Activated T-helper 2 cell treated with anti-CD3 and anti-CD28 coated beads, Interferon-gamma antibody, Interleukin-2, Interleukin-4, amounts not matched to agents 10 μg/mL and 5 μg/mL and 100 μg/mL, durations not matched to agents 14 hours and 24 hours and 36 hours (primary cell): ENCODE measurements at places on chromosomes 5 and 9. TPM values are rescaled to one million over a fixed set of nuclear protein-coding genes. Genes with fewer than 3 reads are reported as not detected.

- DNase-seq, result no peak
These were observed 55.8 kb downstream of the GNAQ start for GRCh38 chr9:77975806-77976205.

DNA sequence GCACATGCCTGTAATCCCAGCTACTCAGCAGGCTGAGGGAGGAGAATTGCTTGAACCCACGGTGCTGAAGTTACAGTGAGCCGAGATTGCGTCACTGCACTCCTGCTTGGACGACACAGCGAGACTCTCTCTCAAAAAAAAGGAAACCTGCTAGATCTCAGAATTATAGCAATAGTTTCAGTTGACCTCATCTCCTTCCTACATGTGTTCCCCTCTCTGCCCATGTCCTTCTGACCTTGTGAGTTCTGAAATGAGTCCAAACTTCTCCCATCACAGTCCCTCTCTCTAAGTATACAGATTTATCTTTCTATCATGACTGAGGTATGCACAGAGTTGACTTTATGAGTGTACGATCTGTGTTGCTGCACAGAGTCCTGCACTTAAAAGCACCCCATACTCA, 44.6 kb upstream of the SHOC1 start:
- DNase-seq, result no peak

DNA sequence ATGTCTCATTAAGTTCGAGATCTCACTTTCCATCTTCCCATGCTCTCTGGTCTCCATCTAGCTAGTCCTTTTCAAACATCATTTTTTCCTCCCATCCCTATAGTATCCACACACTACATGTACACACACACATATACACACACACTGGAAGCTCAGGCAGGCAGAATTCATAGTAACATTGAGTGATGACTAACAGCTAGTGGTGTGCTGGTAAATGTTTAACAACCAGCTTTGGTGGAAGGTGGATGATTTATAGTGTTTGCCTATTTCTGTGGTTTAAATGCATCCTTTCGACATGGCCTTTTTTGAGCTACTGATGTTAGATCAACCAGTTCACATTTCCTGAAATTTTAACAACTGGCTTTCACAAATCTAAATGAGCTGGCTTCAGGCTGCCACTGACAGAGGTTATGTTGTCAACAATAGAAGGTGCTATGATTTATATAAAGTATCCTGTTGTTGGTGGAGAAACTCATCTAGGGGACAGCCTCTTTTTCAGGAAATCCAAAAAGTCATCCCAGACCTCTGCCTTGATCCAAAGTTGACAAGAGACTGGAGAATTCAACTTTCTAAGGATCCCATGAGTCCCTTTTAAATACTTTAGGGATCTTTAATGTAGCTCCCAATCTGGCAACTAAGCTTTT, 117.8 kb downstream of the CCDC192 start:
- DNase-seq, result no peak

DNA sequence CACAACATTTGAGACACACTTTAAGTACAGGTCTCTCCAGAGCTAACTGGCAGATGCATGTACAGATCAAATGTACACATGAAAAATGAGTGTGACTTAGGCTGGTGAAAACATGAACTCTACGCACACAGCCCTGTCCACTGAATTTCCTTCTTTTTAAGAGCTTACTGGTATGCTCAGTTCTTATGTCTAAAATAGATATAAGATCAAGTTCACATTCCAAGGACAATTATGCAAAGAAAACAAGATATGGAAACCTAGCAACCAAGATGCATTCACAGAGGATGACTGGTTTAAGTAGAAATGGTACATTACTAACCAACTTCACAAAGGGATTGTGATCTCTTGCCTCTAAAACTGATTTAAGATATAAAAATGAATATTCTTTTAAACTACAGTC, 56.7 kb downstream of the TLE1 start:
- DNase-seq, result no peak

Gene FCN2
- not detected in 2 replicates for total RNA-seq

Gene LHX3
- not detected in 2 replicates for total RNA-seq

Gene ANXA2R
- 2.1 and 2.5 TPM in 2 replicates for total RNA-seq

DNA sequence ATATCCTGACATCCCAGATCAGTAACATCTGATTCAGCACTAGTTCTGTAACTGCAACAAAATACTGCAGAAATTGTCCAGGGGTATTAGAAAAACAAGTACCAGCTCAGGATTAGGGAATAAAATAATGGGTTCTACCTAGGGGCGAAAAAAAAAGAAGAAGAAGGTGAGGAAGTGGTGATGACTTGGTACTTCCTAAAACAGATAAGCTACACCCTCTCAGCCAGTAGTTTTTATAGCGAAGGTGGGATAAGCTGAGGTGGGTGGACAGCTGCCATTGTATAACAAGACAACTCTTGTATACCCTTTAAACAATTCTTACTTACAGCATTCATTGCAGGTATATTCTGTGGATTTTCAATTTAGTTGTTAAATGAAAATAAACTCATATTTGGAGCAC, 19.1 kb downstream of the RAPGEF6 start:
- no peak for DNase-seq

Gene PCDHA11
- total RNA-seq, result not detected in 2 replicates

DNA sequence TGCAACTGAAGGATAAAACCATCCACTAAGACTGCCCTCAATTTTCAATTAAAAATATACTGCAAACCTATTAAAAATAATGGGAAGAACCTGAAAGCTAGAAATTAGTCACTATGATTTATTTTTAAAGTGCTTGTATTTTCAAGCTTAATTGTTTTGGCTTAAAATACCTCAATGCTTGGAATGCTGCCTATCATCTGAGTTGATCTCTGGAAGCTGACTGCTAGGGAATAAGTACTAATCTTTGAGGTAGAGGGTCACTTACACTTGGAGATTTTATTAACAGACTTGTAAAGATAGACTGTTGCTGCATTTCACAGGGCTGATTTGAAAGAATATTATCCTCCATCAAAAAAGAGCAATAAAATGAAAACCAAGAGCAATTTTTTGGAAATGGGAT, 6.2 kb downstream of the PCSK1 start:
- DNase-seq, result no peak

Gene HCN1
- not detected in 2 replicates for total RNA-seq

- no peak for DNase-seq
These were observed 9.2 kb upstream of the ERAP1 start for GRCh38 chr5:96816991-96817390.

Gene IFNA2
- total RNA-seq, result not detected in 2 replicates

Gene PRRC2B
- 150 and 174 TPM in 2 replicates for total RNA-seq

DNA sequence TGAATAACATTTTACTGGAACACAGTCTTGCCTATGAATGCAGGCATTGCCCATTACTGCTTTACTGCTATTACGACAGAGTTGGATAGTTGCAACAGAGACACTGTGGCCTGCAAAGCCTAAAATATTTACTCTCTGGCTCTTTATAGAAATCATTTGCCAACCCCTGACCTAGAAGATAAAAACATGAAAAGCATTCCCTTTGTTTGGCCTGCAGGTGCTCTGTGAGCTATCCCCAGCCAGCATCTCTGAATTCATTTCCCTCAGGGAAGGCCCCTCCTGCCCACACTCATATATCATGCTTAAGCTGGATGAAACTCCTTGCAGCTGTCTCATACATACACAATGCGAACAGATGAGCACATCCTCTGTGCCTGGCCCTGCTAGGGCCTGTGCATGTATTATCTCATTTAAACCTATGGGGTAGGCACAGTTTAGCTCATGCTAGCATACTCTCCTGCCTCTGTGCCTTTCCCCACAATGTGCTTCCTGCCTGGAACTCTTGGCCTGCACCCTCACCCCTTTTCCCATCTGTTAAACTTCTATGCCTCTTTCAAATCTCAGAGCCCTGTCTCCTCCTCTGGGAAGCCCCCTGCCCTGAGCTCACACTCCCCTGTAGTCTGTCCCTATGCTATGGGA, 193.1 kb downstream of the PAX5 start:
- DNase-seq, result no peak

DNA sequence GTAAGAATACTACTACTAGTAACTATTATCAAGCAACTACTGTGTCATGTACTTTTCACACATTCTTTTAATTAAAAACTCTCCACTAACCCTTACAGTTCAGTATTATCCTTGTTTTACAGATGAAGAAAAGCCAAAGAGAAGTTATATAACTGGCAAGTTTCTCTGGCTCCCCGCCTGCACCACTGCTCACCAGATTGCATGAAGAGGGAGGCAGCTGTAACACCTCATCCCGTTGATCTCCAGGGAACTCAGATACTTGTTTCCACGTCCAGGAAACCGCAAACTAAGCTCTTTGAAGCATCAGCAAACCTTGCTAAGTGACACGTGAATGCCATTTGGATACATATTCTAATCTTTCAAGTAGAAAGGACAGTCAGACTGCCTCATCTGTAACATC, 70.3 kb downstream of the RIGI start:
- no peak for DNase-seq

DNA sequence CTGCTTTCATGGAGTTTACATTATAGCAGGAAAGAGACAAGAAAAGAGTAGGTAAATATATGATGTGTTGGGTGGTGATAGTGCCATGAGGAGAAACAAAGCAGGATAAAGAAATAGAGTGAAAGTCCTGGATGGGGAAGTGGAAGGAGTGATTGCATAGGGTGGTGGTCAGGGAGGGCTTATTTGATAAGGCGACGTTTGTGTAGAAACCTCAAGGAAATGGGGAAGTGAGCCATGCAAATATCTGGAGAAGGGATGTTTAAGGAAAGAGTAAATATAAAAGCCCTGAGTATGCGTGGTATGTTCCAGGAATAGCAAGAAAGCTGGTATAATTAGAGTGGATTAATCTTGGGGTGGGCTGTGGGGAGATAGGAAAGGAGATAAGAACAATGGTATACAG, 134.7 kb upstream of the SV2C start:
- DNase-seq, result no peak

DNA sequence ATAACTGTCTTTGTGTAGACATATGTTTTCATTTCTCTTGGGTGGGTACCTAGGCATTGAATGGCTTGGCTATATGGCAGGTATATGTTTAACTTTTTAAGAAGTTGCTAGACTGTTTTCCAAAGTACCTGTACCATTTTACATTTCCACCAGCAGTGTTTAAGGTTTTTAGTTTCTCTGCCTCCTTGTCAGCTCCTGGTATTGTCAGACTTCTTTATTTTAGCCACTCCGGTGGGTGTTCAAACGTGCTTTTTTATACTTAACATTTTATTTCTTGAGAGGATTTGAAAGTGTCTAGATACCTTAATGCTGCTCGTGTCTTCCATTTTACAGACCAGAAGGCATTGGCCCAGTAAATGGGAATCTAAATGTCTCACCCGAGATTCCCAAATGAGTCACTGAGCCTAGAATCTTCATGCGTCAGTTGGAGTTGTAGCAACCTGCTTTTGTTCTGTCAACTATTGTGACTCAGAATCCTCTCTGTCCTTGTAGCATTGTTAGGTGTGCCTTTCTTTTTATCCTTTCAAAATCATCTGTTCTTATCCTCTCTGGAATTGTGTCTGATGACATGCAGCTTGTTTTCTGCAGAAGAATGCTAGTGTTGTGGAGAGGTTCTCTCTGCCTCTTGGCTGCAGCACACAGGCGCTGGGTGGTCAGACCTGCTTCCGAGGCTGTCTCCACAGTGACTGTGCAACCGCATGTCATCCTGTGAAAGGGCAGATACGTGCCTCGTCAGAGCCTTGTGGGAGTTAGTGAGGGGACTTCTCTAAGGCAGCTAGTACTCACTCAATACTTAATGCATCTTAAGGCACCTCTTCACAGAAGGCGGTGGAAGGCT, 291.8 kb downstream of the AOPEP start:
- DNase-seq, result no peak

Gene GBGT1
- total RNA-seq, result 6.8 and 7.4 TPM in 2 replicates

GRCh38 chr5:180494510-180495181, 467 bp downstream of the CNOT6 start:
- peak; percentile 41 for DNase-seq

- DNase-seq, result no peak
These were observed 120.7 kb upstream of the MVB12B start for GRCh38 chr9:126205845-126206498.

Gene NEUROG1
- total RNA-seq, result not detected in 2 replicates

- DNase-seq, result no peak
These were observed 37.1 kb downstream of the FBXW11 start for GRCh38 chr5:171969288-171969880.

Gene TEX48
- total RNA-seq, result 0.41 and 0.68 TPM in 2 replicates

Gene PCDHA9
- total RNA-seq, result not detected in 2 replicates

DNA sequence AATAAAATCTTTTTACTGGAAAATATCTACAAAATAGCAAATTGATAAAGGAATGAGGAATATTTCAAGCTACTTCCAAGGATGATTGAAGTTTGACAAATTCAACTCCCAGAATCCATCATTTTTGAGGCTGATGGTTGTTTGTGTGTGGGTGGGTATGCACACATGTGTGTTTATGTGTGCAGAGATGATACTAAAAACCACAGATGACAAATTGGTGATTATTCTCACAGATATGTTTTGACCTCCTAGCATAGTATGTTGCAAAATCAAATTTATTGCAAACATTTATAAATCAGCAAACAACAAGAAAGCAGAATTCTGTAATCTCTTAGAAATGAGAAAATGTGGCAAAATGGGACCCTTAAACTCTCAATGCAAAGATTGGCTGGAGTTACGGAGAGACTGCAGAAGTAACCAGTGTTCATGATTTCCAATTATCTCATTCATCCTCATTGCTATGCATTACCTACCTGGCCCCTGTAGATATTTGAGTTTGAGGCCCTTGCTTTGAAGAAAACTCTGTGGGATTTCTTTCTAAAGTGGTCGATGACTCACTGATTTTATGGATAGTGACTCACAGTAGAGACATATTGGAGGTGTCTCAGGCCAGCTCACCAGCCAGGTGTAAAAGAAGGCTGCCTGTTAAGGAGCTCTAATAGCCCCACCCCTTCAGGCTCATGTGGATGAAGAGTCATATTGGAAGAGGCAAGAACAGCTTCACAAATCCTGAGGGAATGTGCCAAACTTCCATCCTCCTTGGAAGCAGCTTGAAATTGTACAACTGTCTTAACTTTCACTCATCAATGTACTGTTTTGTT, 44.6 kb upstream of the TMC1 start:
- DNase-seq, result peak; percentile 15

Gene CCDC152
- total RNA-seq, result 5.5 and 6.0 TPM in 2 replicates

DNA sequence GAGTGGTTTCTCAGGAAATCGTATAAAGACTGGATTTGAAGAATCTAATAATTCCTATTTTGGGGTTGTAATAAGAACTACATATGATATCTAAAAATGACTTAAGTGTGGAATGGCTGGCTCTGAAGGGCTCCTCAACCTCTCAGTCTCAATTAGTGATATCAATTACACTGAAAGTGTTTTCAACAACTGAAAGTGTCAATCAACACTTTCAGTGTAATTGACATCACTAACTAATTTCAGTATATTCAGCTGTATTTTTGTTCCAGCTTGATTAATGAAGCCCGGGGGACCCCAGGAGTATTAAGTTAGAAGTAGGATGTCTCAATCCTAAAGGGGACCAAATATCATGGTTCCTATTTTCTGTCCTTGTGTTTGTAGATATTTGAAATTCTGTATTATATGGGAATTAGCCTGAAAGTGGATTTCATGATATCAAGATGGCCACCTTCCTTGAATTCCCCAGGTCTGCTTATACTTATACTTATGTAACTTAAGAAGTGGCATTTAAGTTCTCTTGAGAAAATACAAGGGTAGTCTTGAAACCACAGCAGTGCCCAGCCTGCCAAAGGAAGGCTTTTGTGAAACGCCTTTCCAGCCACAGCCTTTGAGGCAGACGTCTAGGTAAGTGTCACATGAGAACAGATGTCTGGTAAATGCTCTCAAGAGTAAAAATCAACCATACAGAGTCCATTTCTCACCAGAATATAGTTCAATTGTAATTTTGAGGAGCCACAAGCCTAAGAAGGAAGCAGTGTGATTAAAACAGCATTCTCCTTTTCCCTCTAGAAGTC, 4.6 kb downstream of the BASP1 start:
- no peak for DNase-seq
